Neural crest cell (in vitro differentiated cells): ENCODE measurements at places on chromosomes 11 and 22. TPM values are rescaled to one million over a fixed set of nuclear protein-coding genes. Genes with fewer than 3 reads are reported as not detected.

Gene MRGPRF
- total RNA-seq, result 0.16 and 0.23 TPM in 2 replicates

Gene OR5P2
- not detected in 2 replicates for total RNA-seq

Gene IGLL1
- not detected in 2 replicates for total RNA-seq

Gene TMEM135
- total RNA-seq, result 39.5 and 42.7 TPM in 2 replicates

Gene OR4C6
- total RNA-seq, result not detected in 2 replicates
